ENCODE measurements at places on chromosomes 1 and 21. TPM values are rescaled to one million over a fixed set of nuclear protein-coding genes. Genes with fewer than 3 reads are reported as not detected.
A peak's percentile ranks its signal among the peaks of the same experiment; 100 is the strongest.

MASP2 gene
- 5.2 TPM for total RNA-seq

UBE2U gene
- not detected for total RNA-seq

MAN1C1 gene
- total RNA-seq = 67.4 TPM

CFAP74 gene
- total RNA-seq = 0.52 TPM

MX2 gene
- total RNA-seq = 1.7 TPM

SLC6A17 gene
- total RNA-seq = 1.9 TPM

DISC1 gene
- 3.0 TPM for total RNA-seq

OPRD1 gene
- 1.0 TPM for total RNA-seq

DNA sequence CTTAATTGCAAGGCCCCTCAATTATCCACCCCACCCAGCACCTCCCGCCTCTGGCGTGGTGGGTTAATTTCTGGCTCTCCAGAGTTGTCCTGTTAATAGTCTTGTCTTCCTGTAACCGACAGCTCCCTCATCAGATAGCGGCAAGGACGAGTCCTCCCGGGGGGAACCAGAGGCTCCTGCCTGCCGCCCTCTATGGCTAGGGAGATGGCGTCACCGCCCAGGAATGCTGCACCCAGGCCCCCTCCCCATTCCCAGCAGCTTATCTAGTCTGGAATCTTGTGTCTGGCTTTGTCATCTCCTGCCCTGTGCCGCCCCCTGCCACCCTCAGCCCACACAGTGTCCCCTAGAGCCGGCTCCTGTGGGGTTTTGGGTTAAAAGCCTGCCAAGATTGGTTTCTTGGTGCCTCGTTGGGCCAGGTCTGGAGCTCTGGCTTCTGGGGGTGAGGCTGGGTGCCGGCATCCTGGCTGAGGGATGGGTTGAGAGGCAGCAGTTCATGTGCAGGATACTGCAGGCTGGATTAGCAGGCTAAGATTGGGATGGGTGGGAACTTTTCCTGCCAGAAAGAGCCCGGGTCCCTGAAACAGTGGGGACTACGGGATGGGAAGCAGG is 48.8 kb downstream of the EDN2 start:
- ATAC-seq = no peak

GRCh38 chr1:51302746-51303145 is 27.6 kb downstream of the TTC39A start:
- ATAC-seq = no peak

DNA sequence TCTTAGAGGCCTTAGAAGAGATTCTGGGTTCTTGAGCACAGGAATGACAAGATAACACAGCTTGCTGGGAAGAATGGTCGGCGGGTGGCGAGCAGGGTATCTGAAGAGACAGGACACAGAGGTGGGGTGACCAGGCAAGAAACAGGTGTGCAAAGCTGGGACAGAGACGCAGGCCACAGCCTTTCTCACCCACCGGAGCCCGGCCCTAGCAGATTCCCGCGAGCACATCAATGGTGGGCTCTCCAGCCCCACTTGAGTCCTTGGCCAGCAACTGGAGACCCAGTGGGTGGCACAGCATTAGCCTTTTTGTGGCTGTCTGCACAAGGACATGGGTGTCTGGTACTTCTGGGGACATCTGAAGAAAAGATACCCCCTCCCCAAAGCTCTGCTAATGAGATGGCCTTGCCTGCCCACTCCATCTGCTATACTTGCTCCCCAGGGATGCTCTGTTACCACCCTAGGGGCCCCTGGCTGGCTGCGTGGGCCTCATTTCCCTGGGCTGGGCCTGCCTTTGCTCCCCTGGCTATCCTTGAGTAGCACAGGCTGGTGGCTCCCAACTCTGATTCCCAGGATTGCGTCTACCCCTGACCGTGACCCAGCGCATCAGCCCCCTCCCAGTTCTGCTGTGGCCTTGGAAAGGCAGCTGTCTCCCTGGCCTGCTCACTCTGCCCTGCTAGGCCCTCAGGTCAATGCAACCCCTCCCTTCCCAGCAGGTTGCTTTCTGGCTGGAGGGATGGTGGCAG is 127.2 kb upstream of the ADAR start:
- ATAC-seq = no peak

DNA sequence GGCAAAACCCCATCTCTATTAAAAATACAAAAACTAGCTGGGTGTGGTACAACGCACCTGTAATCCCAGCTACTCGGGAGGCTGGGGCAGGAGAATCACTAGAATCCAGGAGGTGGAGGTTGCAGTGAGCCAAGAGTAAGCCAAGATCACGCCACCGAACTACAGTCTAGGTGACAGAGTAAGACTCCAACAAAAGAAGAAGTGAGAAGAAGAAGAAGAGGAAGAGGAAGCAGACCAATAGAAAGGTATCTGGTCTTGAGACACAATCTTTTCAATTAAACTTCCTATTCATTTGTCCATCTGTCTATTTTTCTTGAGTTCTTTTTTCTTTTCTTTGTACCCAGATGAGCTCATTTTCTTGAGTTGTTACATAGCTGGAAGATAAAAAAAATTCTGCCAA is 55.7 kb upstream of the ACADM start:
- no peak for ATAC-seq

- no peak for ATAC-seq
Measured at GRCh38 chr1:224493269-224493668, 58.7 kb upstream of the WDR26 start.

DNA sequence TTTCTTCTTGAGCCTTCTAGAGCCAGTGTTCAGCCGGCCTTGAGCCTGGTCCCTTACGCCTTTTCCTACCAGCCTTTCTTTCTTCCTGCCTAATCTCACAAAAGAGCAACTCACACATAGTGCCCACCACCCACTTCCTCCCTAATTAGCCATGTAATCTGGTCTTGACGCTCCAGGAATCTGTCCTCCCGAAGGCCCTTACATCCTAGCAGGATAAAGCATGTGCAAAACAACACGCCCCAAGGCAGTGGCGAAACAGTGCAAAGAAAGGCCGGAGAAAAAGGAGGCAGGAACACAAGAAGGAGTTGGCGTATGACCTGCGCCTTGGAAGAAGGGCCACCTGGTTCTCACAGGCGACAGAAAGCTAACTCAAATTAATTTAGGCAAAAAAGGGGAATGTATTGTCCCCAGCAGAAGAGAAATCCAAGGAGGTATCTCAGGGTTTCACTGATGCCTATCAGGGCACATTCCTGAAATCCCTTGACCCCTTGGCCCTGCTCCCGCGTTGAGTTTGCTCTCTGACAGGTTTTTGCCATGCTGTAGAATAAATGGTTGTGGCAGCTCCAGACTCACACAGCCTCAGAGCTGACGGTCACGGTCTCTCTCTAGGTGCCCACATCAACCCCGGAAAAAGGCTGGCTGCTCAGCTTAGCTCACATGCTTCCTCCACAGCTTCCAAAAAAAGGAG is 79.0 kb downstream of the ZNF281 start:
- ATAC-seq = no peak

GRCh38 chr21:43936247-43936967 is 71.4 kb downstream of the AGPAT3 start:
- no peak for ATAC-seq

DNA sequence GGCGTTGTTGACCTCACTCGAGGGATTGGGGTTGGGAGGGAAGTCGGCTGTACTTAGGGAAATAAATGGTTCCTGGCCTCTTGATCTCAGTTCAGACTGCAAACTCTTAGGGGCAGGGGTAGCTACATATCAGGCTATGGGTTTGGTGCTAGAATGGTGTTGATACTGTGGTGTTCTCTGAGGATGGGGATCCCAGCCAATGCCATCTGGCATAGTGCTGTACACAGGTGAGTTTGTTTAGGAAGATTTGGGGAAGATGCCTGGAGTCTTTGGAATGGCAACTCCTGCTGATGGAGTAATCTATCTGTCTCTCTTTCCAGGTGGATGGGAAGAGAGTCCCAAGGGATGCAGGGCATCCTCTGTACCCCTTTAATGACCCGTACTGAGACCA is 14.3 kb upstream of the NASP start:
- peak; percentile 21 for ATAC-seq

GRCh38 chr21:25329227-25329825 is 278.0 kb downstream of the MRPL39 start:
- no peak for ATAC-seq

GRCh38 chr1:210251680-210252490 is 19.3 kb downstream of the SERTAD4 start:
- ATAC-seq = no peak

GRCh38 chr1:78236716-78237115 is 190.9 kb downstream of the GIPC2 start:
- ATAC-seq = no peak

DNA sequence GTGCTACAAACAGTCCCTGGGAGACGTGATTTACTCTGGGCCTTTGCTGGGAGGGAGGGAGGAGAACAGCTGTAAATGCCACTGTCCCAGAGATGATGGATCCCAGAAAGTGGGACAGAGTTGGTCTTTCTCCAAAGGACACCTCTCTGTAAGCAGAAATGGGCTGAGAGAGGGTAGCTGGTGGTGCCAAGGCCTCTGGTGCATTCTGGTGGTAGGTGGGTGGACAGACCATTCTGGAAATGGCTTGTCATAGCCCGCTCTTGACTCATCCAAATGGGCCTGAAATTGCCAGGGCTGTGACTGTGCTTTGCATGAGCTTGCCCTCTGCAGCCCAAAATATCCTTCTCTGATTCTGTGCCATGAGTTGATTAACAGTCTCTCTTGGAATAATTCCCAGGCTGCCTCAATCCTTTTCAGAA is 36.1 kb downstream of the CCDC185 start:
- no peak for ATAC-seq

GRCh38 chr1:117527566-117528102 is 78.2 kb upstream of the TENT5C start:
- ATAC-seq = no peak

- ATAC-seq = no peak
Measured at GRCh38 chr1:111488669-111489068, 14.8 kb downstream of the ADORA3 start.

- peak; percentile 82 for ATAC-seq
Measured at GRCh38 chr21:41953831-41954653, at the start of gene C2CD2. Gene C2CD2, minus strand, starts transcription at chr21:41954018. Its CDS starts 370 bp downstream, at chr21:41953648.

GRCh38 chr1:231214918-231215680 is 25.9 kb upstream of the GNPAT start:
- no peak for ATAC-seq

DNA sequence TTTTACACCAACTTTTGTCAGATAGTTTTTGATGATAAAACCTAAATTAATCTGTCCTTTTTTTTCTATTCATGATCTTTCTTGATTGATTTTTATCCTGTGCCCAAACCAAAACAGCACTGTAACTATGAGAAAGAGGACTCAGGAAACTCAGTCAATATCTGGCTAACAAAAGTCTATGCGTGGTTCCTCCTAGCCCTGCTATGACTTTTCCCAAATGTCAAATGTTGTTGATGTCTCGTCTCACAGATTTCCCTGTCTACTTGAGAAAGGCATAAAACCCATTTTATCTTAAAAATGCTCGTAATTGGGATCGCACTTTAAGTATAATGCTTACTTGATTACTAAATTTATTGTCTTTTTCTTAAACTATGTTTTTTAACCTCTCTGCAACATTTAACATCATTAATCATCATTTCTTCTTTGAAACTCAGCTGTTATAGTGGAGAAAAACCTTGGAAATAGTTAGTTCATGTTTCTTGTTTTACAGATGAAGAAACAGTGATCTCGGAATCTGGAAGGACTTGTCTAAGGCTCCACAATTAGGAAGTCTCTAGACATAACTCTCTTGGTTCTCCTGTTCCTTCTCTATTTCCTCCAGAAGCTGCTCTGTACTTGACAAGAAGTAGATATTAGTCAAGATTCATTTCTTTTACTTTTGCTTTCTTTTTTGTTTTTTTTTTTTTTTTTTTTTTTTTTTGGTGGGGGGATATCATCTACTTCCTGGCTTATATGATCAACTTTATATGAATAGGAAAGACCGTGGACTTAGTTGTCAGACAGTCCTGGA is 26.2 kb upstream of the PTPRC start:
- no peak for ATAC-seq

- no peak for ATAC-seq
Measured at GRCh38 chr1:9009438-9010370, 16.5 kb downstream of the SLC2A7 start.

- no peak for ATAC-seq
Measured at GRCh38 chr1:85575363-85575995, 5.1 kb upstream of the CCN1 start.

GRCh38 chr1:40432644-40433390 is 17.5 kb upstream of the ZFP69B start:
- ATAC-seq = no peak

GRCh38 chr1:16167331-16168143 is 11.7 kb upstream of the EPHA2 start:
- peak; percentile 61 for ATAC-seq

- no peak for ATAC-seq
Measured at GRCh38 chr21:26445440-26445839, 127.6 kb downstream of the CYYR1 start.

- ATAC-seq = no peak
Measured at GRCh38 chr1:236044341-236044740, 20.5 kb downstream of the NID1 start.
